Kasumi-1 (cell line): ENCODE measurements at places on chromosomes 13 and 19.
A peak's percentile ranks its signal among the peaks of the same experiment; 100 is the strongest.

GRCh38 chr19:31513841-31514240 lies 164.6 kb upstream of the TSHZ3 start:
- DNase-seq, result no peak

DNA sequence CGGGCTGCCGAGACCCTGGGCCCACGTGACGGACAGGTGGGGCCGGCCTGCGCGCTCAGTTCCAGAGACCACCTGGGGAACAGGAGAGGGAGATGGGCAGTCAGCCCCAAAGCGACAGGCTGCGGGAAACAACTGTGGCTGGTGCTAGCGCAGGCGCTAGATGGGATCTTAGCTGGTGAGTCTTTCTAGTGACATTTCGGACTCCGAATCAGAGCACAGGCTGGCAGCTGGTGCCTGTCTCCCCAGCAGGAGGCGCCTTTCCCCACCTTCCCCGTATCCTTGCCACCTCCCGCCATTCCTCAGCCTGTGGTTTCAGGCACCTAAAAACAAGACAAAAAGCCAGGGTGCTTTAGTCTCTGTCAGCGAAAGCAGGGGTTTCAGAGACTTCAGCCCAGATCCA lies 19.4 kb upstream of the RANBP3 start:
- DNase-seq, result no peak

DNA sequence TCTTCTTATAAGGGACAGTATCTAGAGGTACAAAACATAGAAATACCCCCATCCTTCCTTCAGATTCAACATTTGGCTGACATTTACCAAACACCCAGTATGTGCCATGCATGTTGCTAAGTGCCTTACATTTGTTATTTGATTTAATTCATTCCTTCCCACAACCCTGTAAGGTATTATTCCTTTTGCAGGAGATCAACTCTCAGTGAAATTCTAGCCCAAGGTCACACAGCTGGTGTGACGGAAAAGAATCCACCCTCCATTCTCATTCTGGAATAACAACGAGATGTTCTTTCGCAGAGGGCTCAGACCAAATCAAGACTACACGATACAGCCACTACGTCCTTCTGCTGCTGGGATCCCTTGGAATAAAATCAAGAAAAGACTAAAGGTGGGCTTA lies 67.8 kb downstream of the C13orf42 start:
- no peak for DNase-seq

- DNase-seq, result no peak
These were observed 91.0 kb upstream of the MAB21L1 start for GRCh38 chr13:35567406-35567980.

DNA sequence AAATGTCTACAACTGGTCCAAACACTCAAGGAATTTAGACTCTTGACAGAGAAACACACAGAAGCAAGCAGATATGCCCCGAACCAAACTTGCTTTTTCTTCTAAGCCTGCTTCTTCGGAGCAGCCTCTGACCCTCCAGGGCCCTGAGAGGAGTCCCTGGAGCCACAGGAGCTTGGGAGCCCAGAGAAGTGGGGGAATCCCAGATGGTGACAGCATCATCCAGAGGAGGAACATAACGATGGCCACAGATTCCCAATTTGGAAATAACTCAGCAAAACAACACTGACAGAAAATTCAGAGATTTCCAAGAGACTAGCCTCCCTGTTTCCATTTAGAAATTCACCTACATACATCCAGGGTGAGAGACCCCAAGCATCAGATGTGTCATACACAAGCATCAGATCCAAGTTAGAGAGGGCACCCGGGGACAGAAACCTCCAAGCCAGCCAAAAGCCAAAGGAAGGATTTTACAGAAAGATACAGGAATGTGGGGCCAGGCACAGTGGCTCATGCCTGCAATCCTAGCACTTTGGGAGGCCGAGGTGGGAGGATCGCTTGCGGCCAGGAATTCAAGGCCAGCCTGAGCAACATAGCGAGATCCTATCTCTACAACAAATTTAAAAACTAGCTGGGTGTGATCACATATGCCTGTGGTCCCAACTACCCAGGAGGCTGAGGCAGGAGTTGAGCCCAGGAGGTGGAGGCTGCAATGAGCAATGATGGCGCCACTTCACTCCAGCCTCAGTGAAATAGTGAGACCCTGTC lies 2.0 kb upstream of the PVR start:
- DNase-seq, result no peak

DNA sequence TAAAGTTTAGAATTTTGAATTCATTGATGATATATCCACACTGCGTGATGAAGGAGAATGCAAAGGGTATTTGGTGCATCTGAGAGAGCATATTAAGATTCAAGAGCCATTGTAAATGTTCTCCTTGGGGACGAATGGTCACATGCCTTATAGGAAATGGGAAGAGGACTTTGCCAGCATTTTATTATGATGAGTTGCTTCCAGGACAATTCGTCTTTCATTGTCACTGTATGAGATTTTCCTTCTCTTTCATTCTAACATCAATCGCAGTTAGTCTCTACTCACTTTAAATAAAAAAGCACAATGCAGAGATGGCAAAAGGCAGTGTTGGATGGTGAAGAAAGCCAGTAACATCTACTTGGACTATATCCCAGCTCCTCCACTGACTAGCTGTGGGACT lies 21.4 kb downstream of the WDFY2 start:
- no peak for DNase-seq

DNA sequence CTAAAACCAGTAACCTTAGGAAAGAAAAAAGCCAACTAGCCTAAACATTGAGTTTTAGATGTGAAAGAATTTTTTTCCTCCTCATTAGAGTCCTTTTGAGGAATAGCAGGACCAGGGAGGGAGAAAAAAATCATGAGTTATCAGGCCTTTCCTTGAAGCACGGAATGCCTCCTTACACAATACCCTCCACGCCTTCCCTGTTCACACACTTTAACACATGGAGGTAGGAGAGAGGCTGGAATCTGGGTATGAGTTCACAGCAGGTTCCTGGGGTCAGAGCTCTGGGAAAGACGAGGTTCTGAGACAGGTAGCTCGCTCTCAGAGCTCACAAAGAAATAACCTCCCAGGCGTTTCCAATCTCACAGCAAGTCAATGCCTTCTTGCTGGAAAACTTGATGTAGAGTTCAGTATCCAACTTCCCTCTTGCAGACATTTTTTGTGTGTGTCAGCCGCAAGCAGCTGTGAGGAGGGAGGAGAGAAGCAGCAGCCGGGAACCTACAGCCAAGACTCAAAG lies 716 bp downstream of the ZNF573 start:
- DNase-seq, result peak; percentile 52

DNA sequence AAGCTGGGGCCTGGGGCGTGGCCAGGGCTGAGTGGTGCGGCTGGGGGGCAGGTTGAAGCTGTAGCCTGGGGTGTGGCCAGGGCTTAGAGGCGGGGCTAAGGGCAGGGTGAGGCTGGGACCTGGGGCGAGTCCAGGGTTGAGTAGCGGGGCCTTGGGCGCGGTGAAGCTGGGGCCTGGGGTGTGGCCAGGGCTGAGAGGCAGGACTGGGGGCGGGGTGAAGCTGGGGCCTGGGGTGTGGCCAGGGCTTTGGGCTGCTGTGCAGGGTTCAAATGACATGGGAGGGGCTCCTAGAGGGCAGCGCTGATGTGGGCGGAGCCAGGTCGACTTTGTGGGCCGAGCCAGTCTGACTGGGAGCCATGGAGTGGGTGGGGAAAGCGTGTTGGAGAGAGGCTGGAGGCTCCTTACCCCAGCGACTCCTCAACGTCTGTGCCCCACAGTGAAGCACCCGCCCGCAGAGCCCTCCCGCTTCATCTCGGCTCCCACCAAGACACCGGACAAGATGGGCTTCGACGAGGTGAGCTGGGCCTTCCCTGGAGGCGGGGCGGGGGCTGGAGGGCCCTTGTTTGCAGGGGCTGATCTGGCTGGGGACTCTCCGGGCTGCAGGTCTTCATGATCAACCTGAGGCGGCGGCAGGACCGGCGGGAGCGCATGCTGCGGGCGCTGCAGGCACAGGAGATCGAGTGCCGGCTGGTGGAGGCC lies 21.5 kb downstream of the COLGALT1 start:
- DNase-seq, result peak; percentile 41
